AG20443 (cell line): ENCODE measurements at places on chromosomes 12 and 14.

GRCh38 chr14:97218691-97219430 lies 421.7 kb downstream of the VRK1 start:
- peak; percentile 14 for DNase-seq

DNA sequence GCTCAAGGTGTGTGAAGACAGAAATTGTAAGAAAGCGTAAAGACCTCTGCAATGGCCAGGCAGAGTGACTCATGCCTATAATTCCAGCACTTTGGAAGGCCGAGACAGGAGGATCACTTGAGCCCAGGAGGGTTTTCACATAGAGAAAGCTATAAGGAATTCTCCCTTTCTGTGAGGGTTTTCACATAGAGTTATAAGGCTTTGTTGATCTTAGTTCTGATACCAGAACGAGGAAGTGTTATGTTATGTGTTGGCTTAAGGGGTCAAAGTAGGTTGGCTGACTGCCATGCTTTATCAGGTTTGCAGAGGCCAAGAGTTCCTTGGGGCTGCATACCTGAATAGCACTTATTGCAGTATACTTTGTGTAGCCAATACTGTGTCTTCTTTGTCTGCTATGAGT lies 139.1 kb downstream of the ERC1 start:
- DNase-seq: no peak

DNA sequence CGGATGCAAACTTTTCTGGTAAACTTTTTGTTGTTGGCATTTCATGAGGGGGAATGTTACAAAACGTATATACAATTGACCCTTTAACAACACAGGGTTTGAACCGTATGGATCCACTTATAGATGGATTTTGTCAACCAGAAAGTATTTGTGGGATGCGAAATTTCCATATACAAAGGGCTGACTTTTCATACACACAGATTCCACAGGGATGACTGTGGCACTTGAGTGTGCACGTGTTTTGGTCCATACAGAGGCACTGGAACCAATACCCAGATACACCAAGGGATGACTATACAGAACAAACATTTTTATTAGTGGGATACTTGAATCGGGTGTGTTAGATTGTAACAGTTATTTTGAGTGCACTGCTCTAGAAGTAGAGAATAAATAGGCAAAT lies 29.8 kb upstream of the CCT2 start:
- DNase-seq: peak; percentile 86

DNA sequence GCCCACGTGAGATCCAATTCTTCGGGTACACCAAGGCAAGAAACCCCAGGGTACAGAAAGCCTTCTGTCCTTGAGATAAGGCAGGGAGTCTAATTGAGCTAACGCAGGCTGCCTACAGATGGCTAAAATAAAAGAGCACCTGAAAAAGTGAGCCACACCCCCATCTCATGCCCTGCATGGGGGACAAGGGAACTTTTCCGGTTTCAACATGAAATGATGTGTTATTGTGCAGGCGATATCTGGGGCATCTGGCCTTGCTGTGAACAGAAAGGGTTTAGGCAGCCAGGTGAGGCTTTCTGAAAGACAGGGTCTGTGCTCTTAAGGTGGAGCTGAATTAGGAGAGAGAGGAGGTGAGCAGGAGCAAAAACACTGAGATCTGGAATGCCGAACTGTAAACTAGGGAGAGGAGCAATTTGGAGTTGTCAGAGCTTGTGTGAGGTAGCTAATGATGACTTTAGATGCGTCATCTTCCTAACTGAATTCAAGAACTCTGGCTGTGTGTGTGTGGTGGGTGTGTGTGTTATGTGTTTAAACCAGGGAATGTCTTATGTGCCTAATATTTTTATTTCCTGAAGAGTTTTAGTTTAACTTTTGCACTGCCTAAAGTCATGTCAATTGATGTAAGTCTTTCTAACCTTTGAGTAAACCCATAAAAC lies 20.1 kb upstream of the LDHB start:
- peak; percentile 18 for DNase-seq

- DNase-seq: no peak
Observed at GRCh38 chr12:24049101-24049500, 99.6 kb upstream of the SOX5 start.

GRCh38 chr14:75201087-75201486 lies 24.7 kb upstream of the TMED10 start:
- no peak for DNase-seq

- DNase-seq: no peak
Observed at GRCh38 chr12:130169256-130169655, 7.0 kb downstream of the FZD10 start.

DNA sequence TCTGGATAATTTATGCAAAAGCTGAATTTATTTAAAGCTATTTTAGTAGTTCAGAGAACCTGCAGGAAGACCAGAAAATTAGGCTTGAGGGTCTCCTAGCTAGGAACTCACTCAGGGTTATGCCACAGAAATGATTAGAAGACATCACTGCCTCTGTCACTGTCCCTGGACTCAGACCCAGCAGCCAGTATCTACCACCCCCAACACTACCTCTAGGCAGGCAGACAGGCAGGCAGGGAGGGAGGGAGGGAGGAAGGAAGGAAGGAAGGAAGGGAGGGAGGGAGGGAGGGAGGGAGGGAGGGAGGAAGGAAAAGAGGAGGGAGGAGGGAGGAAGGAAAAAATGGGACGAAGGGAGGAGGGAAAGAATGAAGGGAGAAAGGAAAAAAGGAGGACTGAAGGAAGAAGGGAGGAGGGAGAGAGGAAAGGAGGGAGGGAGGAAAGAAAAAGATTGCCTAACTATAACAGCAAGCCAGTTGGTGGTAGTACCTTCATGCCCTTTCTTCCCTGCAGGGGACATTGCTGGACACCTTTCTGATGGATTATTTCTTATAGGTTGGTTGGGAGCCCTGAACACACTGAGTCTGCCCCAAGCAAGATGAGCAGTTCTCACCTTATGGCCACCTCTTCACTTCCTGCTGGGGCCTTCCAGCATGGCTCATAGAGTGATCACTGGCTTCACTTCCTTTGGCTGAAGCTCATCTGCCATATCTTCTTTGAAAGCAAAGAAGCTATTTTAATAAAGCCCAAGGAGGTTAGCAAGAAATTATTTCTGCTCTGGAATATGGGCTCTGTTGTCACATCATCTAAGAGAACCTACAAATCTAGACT lies 49.7 kb downstream of the KICS2 start:
- no peak for DNase-seq

- peak; percentile 85 for DNase-seq
Observed at GRCh38 chr12:96980991-96981414, 73.9 kb downstream of the NEDD1 start.

- no peak for DNase-seq
Observed at GRCh38 chr12:131773582-131774221, 54.5 kb upstream of the MMP17 start.

DNA sequence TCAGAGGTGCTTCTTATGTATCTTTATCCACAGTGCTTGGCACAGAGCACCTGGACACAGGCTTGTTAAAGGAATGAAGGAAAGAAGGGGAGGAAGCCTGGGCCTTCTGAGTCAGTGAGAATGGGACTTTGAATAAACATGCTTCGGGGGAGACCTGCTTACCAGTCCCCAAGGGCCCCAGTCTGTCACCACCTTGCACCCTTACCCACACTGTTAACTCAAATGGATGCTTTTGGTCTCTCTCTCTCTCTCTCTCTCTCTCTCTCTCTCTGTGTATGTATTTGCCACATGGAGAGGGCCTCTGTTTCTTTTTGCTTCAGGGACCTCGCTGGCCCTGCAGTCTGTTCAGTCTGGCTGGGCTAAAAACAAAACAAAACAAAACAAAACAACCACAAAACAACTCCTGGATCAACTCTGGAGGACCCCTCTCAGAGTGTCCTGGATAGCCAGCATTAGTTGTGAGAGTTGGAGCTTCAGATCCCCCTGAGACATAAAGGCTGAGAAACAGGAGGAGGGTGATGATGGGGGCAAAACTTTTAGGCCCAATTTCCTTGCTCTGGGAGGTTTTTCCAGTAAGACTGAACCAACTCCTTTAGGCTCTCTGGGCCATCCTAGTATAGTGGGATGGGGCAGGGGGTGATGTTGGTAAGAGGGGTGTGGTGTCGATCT lies 1.9 kb downstream of the KIF5A start:
- no peak for DNase-seq

- peak; percentile 93 for DNase-seq
Observed at GRCh38 chr14:103512701-103513611, 9.7 kb downstream of the CKB start.

DNA sequence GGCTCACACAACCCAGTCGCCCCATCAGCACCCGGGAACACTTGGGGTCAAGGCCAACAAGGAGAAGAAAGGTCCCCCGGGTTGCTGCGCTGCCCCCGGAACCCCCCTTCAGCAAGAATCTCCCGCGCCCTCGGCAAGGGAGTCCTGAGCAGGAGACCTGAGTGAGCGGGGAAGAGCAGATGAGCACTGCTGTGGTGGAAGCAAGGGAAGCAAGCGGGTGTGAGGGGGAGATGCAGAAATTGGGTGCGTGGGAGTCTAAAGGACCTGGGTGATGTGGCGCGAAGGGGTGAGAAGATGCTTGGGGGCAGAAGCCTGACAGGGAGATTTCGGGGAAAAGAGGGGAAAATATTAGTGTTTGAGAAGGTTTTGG lies 105.5 kb upstream of the PRB2 start:
- no peak for DNase-seq

DNA sequence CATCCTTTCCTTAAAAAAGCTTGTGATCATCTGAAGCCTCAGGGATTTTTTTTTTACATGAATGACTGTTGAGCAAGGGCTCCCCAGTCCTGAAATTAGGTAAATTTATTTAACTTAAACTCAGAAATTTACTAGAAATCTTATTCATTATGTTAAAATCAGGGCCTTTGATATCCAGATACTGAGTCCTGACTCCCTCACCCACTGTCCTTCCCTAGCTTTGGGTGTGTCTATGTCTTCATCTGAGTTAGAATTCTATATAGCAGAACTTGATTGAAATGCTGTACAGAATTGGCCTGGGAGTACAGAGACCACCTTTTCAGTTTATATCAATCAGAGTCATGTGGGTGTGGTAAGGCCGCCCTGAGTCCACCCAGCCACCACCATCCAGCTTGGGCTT lies 260.0 kb downstream of the CACNA1C start:
- DNase-seq: no peak

DNA sequence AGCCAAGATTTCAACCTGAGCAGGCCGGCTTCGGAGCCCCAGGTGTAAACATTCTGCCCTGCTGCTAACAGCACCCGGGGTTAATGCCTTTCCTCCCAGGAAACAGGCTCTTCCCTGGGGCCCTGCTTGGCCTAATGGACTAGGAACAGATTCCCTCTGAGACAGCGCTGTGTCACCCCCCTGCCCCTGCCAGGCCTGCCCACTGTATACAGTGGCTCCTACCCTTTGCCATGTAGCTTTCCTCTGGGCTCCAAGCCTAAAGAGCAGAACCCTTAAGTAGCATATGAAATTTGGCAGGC lies 28.3 kb upstream of the BCDIN3D start:
- no peak for DNase-seq

DNA sequence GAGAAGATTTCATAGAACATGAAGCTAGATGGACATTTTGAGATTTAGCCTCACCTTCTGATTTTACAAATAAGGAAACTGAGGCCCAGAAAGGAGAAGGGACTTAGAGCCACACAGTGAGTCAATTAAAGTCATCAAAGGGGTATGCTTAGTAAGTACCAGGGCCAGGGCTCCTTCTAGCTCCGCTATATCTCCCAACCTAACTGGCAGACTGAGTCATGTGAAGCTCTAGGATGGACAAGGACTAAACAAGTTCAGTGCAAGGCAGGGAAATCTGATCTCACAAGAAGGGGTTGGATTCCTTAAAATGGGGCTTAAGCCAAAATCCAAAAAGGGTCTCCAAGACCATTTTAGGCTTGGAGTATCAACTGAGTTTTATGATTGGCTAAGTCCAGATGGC lies 215.8 kb downstream of the PHLDA1 start:
- DNase-seq: no peak

GRCh38 chr14:104168603-104169002 lies 30.2 kb downstream of the KIF26A start:
- no peak for DNase-seq

- DNase-seq: no peak
Observed at GRCh38 chr14:53630336-53630735, 326.3 kb downstream of the BMP4 start.

GRCh38 chr14:36365766-36366165 lies 45.3 kb upstream of the MBIP start:
- no peak for DNase-seq

DNA sequence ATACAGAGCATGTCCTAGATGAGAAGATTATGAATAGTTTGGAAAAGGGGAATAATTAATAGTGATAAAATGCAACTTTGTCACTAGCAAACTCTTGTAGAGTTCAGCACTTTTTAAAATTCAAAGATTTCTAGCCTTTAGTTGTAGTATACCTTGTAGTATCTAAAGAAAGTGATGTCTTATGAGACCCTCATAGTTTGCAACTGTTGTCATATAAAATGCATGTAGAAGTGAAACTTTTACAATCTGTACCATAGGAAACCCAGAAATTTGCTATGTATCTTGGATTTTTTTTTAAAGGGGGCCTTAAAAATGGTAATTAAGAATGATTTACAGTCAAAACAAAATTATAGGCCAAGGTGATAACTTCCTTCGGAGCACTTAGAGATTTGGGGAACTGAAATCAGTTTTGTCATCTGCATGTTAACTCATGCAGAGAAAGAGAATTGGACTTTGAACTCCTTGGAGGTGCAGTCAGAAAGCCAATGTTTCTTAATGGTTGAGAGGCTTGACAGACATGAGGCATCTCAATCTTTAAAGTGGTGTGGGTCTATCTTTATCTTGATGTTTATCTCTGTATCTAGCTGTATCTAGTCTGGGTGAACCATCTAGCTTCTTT lies 1.3 kb downstream of the LRRK2 start:
- no peak for DNase-seq

DNA sequence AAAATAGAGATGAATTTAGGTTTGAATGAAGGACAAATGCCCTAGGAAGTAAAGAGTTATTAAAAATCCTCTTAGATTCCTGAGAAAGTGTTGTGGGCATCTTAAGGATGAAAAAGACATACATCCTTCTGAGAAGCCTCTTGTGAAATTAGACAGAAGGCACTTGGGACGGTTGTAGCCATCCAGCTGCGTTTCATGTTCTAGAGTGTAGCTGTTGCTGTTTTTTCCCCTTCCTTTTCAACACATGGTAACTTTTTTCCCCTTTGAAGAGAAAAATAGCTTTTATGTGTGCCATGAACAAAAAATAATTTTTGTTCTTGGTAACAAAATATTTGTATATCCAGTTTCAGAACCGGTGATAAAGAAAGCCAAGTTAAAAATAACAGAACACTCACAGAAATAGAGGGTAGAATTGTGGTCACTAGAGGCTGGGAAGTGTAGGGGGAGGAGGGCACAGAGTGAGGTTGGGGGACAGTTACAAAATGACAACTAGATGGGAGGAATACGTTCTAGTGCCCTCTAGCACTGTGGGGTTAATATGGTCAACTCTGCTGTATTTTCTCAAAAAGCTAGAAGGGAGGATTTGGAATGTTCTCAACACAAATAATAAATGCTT lies 58.4 kb downstream of the PTHLH start:
- no peak for DNase-seq

DNA sequence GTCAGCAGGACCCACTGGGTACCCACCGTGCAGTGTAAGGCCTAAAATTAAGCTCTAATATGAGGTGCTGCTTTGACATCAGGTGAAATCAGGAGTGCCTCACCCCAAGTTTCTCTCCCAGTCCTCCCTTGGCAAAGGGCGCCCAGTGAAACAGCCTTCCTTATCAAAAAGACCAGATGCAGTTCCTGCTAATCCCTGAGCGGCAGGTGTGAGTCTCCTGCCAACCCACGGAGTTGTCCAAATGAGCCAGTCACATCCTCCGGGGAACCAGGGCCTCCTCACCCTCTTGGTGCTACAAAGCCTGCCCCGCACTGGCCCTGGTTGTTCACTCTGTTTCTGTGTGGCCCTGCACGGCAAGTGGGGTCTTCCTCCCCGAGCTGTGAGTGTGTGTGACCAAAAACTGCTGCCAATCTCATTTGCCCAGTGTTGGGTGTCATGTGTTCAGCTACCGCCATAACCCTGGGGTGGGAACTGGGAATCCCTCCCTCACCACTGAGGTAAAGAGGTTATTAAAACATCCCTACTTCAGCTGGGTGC lies 20.2 kb upstream of the P2RX4 start:
- DNase-seq: no peak
